Activated naive CD8-positive, alpha-beta T cell treated with anti-CD3 and anti-CD28 coated beads, Interleukin-2, amount 10 ng/mL, durations not matched to agents 7 days and 5 days (primary cell): ENCODE measurements at places on chromosomes 6 and 20. TPM values are rescaled to one million over a fixed set of nuclear protein-coding genes. Genes with fewer than 3 reads are reported as not detected.

DNA sequence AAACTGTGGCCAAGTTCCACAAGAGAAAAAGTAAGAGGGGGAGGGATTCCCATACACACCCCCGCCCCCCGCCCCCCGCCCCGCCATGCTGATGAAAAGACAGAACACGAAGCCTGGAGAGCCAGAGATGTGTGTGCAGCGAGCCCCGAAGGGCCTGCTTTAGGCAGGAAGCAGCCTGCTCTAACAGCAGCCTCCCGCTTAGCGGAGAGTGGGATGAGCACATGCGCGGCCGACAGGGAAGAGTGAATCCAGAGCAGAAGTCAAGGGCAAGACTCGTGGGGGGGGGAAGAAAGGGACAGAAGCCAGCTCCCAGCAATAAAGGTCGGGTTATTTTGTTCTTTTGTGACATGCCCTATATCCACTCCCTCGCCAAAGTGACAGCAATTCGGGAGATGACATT lies 67.2 kb upstream of the PTGIS start:
- DNase-seq = no peak
- no peaks in the 10 kb centered on the region for H3K27me3 ChIP-seq

CST5 gene
- not detected for total RNA-seq

- peaks cover 56% of the 10 kb centered on the region for H3K4me1 ChIP-seq
- H3K4me3 ChIP-seq = peak overlapping the region; percentile 36
- peaks cover 11% of the 10 kb centered on the region for H3K36me3 ChIP-seq
- H3K27me3 ChIP-seq = no peaks in the 10 kb centered on the region
These were observed 61.4 kb downstream of the NOL4L start for GRCh38 chr20:32523613-32524213.

GNMT gene
- 1.0 TPM for total RNA-seq

DNA sequence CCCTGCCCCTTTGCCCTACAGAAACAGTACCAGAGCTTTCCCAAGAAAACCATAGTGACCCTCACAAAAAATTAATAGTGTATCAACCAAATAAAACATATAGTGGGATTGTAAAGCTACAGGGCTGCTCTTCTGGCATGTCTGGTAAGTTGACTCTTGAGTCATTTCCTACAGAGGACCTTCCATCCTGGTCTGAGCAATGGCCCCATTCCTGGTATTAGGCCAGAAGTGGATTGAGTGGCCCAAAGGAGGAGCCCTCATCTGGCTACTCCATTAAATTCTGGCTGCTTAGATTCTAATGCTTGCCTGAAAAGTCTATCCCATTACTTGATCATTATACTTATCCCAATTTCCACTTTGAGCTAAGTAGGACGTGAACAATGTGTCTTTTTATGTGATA lies 150.9 kb upstream of the HMGN3 start:
- H3K4me1 ChIP-seq = no peaks in the 10 kb centered on the region
- no peak overlapping the region for H3K4me3 ChIP-seq
- H3K36me3 ChIP-seq = no peaks in the 10 kb centered on the region
- H3K27ac ChIP-seq = no peak overlapping the region
- no peak for DNase-seq

CCN6 gene
- total RNA-seq = not detected

DNA sequence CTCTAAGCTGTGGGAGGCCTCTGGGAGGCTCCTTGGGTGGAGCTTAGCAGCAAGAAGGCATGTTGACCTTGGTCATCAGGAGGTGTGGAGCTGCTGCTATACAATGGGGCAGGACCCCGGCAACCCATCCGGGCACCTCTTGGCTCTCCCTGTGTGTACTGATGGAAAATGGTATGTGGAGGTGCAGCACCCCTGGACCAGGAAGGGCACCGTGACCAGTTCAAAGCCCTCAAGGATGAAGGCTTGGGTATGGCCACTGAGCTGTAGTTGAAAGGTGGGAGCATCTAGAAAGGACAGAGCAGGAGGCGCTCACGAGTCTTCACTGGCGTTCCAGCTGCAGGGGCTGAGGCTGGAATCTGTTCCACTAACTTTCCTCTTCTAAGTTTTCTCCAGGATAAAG lies 6.7 kb upstream of the IRF4 start:
- H3K27me3 ChIP-seq = peaks cover 11% of the 10 kb centered on the region
- peaks cover 12% of the 10 kb centered on the region for H3K4me1 ChIP-seq
- no peak overlapping the region for H3K4me3 ChIP-seq
- no peak for DNase-seq

SRPK1 gene
- 73.6 TPM for total RNA-seq

GRCh38 chr20:25356271-25356933 lies 34.2 kb downstream of the ABHD12 start:
- H3K4me3 ChIP-seq = no peak overlapping the region
- H3K36me3 ChIP-seq = peaks cover 6% of the 10 kb centered on the region
- H3K4me1 ChIP-seq = peaks cover 18% of the 10 kb centered on the region
